Keratinocyte (primary cell): ENCODE measurements at places on chromosomes 4 and X. TPM values are rescaled to one million over a fixed set of nuclear protein-coding genes. Genes with fewer than 3 reads are reported as not detected.

The RAB33B gene
- 3.2 to 4.4 TPM (median 3.2 TPM) in 3 replicates for polyA plus RNA-seq

The MXRA5 gene
- 6.5 to 12.9 TPM (median 7.0 TPM) in 3 replicates for polyA plus RNA-seq

The CENPI gene
- 2.4 to 10.5 TPM (median 5.7 TPM) in 3 replicates for polyA plus RNA-seq

The SCRG1 gene
- not detected in 3 replicates for polyA plus RNA-seq

The PDGFRA gene
- polyA plus RNA-seq = 0.22 to 0.40 TPM (median 0.27 TPM) in 3 replicates

The RP2 gene
- polyA plus RNA-seq = 10.8 to 20.9 TPM (median 17.0 TPM) in 3 replicates

The PPP1R2C gene
- polyA plus RNA-seq = not detected in 3 replicates

The SH2D1A gene
- 0.02 to 0.05 TPM (median 0.04 TPM) in 3 replicates for polyA plus RNA-seq

The TNMD gene
- not detected in 3 replicates for polyA plus RNA-seq

The THAP6 gene
- 6.4 to 11.9 TPM (median 9.4 TPM) in 3 replicates for polyA plus RNA-seq

The TNIP3 gene
- 0.04 TPM in 1 of 3 replicates, not detected in the others for polyA plus RNA-seq

The PDGFC gene
- 19.5 to 29.7 TPM (median 28.9 TPM) in 3 replicates for polyA plus RNA-seq

The SLC10A7 gene
- polyA plus RNA-seq = 7.6 to 12.7 TPM (median 8.6 TPM) in 3 replicates
